ENCODE measurements at places on chromosomes 3 and 15. TPM values are rescaled to one million over a fixed set of nuclear protein-coding genes. Genes with fewer than 3 reads are reported as not detected.

Gene KLHL6
- 0.40 TPM for total RNA-seq

Gene GNAI2
- 70.5 TPM for total RNA-seq

Gene ARHGEF3
- total RNA-seq, result 28.6 TPM

- no peak for DNase-seq
Observed at GRCh38 chr3:124633524-124633923, 96.7 kb upstream of the UMPS start.

GRCh38 chr3:148466143-148466542 lies 231.6 kb upstream of the AGTR1 start:
- no peak for DNase-seq

Gene EPB42
- not detected for total RNA-seq

GRCh38 chr15:99729920-99730319 lies 3.3 kb downstream of the LYSMD4 start:
- no peak for DNase-seq

GRCh38 chr3:154540950-154541604 lies 111.1 kb upstream of the GPR149 start:
- DNase-seq, result no peak

DNA sequence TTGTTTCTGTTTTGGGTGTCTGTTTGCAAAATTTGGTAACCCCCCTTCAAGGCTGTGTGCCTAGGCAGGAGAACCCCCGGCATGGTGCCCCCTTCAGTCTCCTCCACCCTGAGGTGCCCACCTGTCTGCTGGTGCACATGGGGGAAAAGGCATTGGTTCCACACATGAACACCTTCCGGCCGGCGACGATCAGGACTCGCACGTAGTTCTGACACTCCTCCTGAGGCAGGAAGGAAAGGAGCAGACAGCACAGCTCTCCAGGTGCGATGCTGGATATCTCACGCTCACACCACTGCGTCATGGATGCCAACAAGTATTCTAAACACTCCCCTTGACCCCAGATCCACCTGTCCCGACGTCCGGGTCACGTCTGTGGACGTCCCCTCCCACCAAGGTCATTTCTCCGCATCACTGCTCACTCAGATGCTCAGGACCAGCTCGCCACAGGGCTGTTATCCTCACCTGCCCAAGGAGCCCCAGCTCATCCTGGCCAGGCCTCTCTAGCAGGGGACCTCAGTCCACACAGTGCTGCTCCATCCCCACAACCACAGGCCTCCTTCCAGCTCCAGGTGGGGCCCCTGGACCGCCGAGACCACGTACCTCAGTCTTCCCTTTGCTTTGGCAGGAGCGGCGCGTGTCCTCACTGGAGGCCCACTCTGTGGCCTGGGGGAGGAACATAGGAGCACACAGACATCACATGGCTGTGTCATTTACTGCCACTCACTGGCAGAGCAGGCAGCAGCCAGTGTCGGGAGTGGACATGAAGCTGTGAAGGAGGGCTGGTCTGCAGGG lies 99.0 kb downstream of the SEMA5B start:
- no peak for DNase-seq
